ENCODE measurements at places on chromosomes 12 and 14.

DNA sequence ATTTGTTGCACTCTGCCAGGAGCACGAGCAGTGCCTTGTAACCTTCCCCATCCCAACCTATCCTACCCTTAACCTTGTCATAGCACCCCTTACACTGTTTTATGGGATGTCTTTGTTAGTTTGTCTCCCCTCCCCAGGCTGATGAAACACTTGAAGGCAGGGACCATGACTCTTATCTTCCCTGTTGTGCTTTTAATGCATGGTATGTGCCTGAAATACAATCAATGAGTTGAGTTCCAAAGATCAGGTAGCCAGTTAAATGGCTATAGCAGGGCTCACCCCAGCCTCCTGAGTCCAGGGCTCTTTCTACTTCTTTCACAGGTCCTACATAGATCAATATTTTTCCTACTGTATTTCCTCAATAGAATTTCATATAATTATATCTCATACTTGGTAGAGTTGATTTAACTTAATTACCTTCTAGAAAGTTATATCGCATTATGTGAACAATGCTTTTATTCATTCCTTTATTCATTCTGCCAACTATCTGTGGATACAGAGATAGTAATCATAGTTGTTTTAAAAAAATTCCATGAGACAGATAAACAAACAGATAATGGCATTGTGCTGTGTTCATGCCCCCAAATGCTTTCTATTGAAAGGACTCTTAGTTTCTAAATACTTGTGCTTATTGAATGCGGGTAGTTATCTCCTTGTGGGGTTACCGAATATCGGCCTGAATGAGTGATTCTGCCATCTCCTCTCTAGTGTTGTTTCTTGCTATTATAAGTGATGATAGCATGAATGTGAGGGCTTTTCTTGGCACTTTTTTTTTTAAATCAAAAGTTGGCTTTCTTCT, 347.4 kb downstream of the NPAS3 start:
- no peak for DNase-seq

DNA sequence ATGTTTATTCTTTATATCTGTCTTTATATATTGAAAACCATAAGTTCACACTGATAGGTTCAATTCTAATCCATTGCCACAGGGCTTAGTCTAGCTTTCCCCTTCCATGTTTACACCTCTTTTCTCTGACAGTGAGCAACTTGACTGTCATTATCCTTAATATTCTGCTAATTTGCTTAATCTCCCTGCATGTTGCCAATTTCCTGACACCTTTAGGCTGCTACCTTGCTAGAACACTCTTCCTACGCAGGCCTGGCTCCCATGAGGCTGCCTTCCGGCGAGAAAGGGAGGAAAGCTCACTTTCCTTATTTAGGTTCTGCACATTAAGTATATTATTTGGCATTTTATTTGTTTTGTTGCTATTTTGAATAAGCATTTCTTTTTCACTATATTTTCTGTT, 12.8 kb upstream of the FRS2 start:
- no peak for DNase-seq

DNA sequence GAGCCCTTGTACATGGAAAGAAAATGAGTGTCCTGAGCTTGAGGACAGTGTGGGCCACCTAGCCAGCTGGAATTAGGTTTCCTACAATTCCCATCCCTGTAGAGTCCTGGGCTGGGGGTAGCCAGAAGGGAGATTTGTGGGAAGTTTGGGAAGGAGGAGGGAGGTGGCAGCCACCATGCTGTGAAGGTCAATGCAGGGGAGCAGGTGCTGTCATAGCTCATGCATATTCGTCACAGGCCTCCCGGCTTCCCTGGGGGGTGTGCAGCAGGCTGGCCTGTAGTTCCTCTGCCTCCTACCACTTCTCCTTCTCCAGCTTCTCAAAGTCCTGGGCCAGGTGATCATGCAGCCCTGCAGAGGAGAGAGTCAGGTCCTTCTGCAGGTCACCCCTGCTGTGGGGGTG, 121.3 kb downstream of the TBX3 start:
- DNase-seq, result no peak

DNA sequence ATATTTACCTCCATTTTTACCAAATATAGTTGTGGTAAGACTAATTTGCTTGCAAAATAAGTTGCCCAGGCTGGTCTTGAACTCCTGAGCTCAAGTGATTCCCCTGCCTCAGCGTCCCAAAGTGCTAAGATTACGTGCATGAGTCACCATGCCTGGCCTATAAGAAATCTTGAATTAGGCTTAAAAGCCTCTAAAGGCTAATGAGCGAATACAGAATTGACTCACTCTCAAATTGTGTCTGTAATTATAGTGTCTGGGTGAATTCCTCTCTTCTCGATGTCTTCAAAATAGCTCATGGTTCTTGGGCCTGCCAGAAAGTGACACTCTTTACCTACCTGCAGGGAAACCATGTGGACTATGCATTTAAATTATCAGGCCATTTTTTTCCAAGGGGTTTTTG, 403.5 kb downstream of the SLC16A7 start:
- no peak for DNase-seq

- no peak for DNase-seq
Observed at GRCh38 chr14:100857923-100858837, 32.3 kb downstream of the MEG3 start.

DNA sequence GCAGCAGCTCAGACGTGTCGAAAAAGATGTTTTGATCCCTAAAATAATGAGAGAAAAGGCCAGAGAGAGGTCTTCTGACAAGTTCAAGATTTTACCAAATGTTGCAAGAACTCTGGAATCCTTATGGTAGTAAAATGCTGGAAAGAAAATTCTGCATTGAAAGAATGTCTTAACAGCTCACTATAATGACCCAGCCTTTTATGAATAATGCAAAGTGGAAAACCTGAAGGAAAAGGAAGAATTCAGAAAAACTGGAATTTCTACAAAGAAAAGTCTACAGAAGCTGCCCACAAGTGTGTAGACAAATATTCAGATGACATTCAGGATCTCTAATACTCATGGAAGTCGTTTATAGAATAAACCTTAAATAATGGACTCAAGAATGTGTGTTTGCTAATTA, 1.8 kb upstream of the CCDC88C start:
- no peak for DNase-seq

GRCh38 chr14:46691819-46692218, 40.2 kb upstream of the RPL10L start:
- no peak for DNase-seq

GRCh38 chr12:92400006-92400405, 254.4 kb upstream of the BTG1 start:
- DNase-seq, result no peak

DNA sequence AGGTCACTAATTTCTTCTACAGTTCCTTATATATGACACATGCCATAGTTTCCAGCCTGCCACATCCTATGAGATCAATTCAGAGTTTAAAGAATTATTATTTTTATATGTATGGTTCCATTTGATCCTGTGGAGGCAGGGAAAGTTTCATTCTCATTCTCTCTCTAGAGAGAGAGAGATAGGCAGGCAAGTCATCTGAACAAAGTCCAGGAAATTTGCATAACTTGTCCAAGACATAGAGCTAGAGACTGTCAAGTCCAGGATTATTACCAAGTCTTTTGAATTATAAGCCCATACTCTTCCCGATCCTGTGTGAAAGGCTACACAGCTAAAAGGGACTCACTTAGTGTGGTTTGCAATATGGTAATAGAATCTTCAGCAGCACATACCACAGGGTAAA, 215.3 kb downstream of the SSPN start:
- DNase-seq, result no peak

DNA sequence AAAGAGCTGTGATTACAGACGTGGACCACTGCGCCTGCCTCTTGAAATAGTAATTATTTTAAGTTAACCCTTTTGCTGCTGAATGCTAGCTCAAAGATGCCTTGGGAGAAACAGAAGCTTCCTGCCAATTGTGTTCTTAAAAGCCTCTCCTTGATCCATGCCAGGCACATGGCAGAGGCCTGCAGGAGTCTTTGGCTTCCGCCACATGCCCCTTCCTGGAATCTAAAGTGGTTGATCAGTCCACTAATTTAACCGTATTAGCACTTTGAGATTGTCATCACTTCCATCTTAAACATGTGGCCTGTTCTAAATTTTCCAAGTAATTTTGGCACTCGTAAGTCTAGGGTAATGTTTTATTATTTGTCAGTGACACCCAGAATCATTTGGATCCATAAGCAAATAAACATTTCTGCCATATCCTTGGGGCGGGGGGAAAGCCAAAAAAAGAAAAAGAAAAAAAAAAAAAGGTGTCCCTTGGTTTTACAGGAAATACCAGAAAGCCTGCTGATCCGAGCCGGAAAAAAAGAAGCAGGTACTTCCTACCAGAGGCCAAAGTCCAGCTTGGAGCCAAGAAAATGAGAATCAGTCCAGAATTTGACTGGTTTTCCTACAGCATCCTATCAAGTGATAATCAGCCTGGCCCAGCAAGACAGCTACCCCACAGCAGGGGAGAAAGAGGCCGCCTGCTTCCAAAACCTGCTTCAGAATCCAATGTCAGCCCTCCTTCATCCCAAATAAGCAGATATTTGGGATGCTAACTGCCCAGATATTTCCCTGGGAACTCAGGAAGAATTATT, 104.8 kb downstream of the KCNK10 start:
- no peak for DNase-seq

GRCh38 chr12:117367006-117367638, 5.7 kb upstream of the NOS1 start:
- DNase-seq, result peak; percentile 78

DNA sequence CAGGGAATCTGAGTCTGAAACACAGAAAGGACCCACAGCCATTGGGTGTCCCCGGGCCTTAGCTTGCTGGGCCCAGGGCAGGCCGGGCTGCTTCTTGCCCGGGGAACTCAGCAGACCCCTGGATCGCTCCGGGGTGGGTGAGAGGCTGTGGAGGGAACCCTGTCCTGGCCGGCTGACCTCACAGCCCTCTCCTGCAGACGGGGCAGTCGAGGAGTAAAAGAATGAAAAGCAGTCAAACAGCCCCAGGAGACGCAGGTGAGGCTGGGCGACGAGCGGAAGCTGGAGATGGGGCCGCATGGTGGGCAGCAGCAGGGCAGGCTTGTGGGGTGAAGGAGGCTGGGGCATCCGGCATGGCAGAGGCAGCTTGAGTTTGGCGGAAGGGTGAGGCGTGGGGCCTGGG, 57.0 kb downstream of the KIF26A start:
- DNase-seq, result no peak

- DNase-seq, result no peak
Observed at GRCh38 chr14:95465358-95465757, 51.1 kb downstream of the SYNE3 start.

DNA sequence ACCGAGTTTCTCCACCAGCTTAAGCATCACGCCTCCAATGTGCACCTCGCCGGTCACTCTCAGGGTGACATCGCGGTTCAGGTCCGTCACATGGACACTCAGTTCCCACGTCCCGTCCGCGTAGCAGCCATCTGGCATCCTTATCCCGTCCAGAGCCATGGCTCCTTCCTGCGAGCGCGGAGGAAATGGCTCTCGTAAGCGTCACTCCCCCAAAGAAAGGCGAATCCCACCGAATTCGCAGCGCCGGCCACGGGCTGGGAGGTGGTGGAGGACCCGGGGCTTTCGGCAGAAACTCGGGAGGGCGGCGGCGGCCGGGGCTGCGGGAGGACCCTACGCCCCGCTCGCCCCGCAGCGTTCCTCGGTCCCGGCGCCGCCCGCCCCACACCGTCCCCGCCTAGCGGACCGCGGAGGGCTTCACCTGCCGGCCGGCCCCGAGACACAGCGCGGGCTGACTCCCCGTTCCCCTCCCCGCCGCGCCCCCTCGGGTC, 396 bp downstream of the FERMT2 start:
- DNase-seq, result peak; percentile 79

DNA sequence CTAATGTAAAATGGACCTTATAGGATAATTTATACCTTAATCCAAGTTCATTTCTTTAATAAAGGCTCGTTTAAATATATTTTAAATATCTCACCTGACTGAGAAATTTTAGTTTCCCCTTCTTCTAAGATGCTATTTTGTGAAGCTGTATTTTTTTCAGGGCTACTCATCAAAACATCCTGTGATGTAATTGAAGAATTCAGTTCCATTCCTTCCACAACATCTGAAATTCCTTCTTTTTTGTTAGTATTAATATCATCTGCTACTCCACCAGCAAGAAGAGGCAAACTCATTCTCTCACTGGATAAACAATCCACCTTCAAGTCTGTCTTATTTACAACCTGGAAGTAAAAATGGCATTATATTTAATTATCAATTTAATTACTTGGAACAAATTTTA, 22.5 kb downstream of the LGALS3 start:
- DNase-seq, result no peak

DNA sequence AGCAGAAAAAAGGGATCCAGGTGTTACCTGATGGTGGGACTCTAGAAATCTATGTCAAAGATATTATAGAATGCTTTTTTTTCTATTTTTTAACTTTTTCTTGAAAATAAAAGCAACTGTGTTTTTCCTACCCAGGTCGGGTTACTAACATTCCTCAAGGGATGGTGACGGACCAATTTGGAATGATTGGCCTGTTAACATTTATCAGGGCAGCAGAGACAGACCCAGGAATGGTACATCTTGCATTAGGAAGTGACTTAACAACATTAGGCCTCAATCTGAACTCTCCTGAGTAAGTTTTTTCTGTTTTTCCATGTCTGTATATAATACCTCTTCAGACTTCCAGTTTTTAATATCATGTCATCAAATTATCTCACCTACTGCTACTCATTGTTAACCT, 27.6 kb upstream of the KCNMB4 start:
- no peak for DNase-seq

DNA sequence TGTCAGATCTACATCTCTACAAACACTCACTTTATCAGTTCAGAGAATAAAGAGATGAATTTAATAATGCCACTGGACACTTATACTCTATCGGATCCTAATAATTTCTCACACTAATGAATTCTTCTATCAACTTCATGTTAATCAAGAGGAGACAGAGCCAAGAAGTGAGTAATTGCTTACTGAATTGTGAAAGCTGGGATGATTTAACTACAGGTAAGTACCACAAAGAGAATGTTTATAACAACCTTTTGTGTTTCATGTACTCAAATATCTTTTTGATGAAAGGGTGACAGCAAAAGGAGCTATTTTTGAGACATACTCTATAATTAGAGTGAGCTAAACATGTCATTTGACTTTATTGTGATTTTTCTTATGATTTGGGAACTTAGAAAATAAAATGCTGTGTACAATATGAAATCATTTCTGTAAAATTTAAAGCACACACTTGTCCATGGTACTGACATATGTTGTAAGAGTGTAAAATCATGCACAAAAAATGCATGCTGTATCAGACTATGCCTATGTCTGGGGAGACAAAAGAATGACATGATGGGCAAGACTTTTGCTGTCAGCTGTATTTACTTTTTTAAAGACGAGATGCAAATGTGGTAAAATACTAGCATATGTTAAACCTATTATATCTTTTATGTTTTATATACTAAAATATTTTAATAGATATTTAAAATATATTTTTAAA, 361.2 kb downstream of the CCER1 start:
- no peak for DNase-seq

- DNase-seq, result no peak
Observed at GRCh38 chr12:123050913-123051312, 70.4 kb downstream of the ARL6IP4 start.

- no peak for DNase-seq
Observed at GRCh38 chr14:76208340-76208739, 56.6 kb downstream of the GPATCH2L start.

Measured in gastrocnemius medialis (tissue), 4 donors.